ENCODE measurements at places on chromosomes 3 and 15.

GRCh38 chr15:51931638-51932037 is 39.9 kb downstream of the LEO1 start:
- no peak for DNase-seq

- no peak for DNase-seq
These were observed 144.2 kb upstream of the ARHGEF26 start for GRCh38 chr3:153976891-153977554.

GRCh38 chr3:186883686-186884058 is 41.2 kb downstream of the ADIPOQ start:
- DNase-seq, result no peak

- no peak for DNase-seq
These were observed 74.8 kb downstream of the IGF2BP2 start for GRCh38 chr3:185750015-185750414.

Data from stimulated activated CD8-positive, alpha-beta memory T cell treated with anti-CD3 and anti-CD28 coated beads, Interleukin-4, amount 100 ng/mL, for 4 hours (primary cell).